GF-D8 (cell line): ENCODE measurements at places on chromosomes 1 and 21.

DNA sequence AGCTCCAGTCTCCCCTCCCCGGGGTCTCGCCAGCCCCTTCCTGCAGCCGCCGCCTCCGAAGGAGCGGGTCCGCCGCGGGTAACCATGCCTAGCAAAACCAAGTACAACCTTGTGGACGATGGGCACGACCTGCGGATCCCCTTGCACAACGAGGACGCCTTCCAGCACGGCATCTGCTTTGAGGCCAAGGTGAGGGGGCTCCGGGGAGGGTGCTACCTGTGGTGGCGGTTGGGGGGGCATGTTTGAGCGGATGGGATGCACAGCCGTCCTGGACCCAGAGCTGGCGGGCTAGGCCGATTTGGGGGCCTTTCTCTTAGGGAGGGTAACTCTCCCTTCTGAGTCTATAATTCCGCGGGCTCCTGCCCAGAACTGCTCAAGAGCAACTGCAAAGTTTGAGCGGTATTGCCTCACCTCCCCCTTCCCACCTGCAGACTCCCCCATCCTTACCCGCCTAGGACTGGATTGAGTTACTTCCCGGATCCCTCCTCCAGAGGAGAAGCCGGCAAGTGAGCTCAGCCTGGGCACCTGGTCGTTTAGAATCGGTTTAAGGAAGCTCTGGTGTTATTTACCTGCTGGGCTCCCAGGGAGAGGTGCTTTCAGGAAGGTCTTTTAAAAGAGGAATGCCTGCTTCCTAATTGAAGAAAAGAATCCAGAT is 730 bp downstream of the NOS1AP start:
- DNase-seq: no peak

DNA sequence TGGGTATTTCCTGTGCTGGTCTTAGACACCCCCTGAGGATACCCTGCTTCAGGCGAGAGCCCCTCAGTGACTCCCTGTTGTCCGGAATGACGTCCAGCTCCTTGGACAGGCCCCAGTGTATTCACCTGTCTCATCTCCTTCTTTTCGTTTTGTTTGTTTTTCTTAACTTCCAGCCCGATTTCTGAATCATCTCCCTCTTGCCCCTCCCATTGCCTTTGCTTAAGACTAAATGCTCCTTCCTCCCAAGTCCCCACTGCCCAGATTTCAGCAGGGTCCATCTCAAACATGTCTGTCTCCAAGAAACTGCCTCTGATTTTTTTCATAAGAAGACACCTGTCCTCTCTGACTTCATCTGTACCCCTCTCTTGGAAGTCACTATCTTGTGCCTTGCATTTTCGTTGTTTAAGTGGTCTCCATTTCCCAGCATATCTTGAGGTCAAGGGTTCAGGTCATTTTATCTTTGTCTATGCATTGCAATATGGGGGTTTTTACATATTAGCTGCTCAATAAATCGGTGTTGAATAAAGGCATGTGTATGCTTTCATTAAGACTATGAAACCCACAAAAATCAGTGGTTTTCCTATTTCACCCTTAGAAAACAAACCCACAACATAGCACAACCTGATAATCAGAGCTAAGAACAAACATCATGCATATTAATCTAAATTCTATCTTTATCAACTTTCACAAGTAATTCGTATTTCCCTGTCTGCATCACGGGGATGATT is 58.4 kb upstream of the LGALS8 start:
- DNase-seq: no peak

DNA sequence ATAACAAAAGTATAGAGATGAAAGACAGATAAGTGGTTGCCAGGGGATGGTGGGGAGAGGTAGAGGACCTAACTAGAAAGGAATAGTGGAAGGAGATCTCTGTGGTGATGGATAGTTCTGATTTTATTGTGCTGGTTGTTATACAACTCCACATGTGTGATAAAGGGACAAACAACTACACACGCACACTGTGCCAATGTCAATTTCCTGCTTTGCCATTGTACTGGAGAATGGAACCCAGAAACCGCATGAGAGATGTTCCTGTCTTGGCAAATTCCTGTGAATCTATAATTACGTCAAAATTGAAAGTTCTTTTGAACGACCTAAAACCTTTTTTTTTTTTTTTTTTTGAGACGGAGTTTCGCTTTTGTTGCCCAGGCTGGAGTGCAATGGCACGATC is 11.0 kb downstream of the TNFRSF9 start:
- no peak for DNase-seq

- DNase-seq: no peak
Measured at GRCh38 chr1:225441314-225442122, 13.7 kb upstream of the LBR start.

GRCh38 chr1:94819945-94820746 is at the start of gene SLC44A3:
TSS of gene SLC44A3 (plus strand) at chr1:94820357. CDS start at chr1:94820452, 95 bp downstream.
- DNase-seq: no peak

GRCh38 chr1:84758968-84759491 is 68.8 kb upstream of the SSX2IP start:
- DNase-seq: no peak
